Naive thymus-derived CD4-positive, alpha-beta T cell (primary cell): ENCODE measurements at places on chromosomes 4 and X.

DNA sequence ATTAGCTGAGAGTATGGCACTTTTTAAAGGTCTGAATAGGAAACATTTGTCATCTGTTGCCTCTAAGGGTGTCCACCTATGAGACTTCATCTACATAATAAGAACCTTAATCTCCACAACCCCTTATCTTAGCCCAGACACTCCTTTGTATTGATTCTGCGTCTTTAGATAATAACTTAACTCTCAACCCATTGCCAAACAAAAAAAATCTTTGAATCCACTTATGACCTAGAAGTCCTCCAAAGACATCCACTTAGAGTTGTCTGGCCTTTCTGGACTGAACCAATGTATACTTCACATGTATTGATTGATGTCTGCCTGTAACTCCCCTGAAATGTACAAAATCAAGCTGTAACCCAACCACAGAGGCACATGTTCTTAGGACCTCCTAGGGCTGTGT is 66.0 kb upstream of the CHRNA9 start:
- DNase-seq: no peak

GRCh38 chrX:18065956-18066355 is 154.7 kb downstream of the BEND2 start:
- DNase-seq: no peak

DNA sequence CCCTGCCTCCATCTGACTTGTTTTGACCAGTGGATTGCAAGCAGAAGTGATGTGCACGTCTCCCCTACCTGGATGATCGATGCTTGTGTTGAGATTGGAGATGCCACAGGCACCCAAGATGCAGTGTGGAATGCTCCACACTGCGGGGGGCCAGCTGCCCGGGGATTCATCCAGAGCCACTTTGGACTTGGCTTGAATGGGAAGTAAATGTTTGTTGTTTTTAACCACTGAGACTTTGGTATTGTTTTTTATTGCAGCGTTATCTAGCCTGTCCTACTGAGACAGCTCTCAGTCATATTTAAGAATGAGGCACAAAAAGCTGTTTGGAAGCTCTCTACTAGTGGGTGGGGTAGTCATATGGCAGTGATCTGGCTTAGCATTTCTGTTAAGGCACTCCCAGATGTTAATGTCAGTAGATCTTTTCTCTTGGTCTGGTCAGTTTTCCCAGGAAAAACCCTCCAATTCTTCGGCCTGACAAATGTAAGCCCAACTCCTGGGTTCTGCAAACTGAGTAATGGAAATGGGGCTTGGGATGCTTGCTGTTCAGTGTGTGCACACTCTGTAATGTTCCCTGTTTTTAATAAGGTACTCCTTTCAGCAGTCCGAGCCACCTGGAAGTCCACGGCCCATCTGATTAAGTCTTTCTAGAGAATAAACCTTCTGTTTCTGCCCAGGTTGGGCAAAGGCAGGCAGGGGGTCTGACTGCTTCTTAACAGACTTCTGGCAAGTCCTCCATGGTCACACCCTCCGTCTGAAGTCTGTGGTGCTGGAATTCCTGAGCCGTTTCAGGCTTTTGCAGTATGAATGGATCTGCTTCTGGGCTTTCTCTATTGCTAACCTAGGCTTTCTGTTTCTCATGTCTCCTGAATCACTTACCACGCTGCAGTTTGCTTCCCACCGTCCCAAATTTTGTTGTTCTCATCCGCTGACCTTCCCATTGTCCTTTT is 74.8 kb downstream of the WWC2 start:
- DNase-seq: no peak

DNA sequence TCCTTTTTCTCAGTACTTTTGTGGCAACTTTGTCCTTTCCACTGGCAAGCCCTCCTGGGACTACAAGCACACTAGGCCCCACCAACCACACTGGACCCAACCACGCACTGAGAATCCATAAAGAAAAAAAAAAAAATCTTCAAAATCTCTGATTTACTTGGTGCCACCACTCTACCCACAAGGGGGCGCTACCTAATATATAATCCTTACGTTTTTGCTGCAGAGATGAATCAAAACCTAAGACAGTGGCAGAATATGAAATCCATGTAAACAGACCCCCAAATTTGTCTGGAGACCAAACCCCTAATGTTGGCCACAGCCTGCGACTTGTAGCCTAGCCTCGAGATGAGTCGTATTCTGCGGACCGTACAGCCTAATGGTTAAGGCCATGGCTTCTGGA is 63.5 kb upstream of the ARHGAP36 start:
- DNase-seq: no peak

DNA sequence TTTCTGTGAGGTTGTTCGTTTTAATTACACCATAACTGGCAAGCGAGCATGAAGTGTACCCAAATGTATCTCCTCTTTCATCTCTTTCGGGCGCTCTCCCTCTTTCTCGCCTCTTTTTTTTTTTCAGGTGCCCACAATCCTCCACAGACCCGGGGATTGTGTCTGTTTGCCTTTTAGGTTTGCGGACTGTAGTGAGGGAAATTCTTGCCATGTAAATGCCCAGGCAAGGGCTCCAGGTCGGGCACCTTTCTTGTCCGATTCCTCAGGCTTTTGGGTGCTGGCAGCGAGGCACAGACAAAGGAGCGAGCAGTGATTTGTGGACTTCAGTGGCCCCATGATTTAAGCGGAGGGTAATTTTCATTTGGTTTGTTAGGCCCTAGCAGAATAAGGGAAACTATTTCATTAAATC is 1.1 kb upstream of the PHOX2B start:
- DNase-seq: no peak
